NCI-H1048 (cell line): ENCODE measurements at places on chromosomes 13 and 19.

- DNase-seq = no peak
These were observed 427.1 kb downstream of the GPC5 start for GRCh38 chr13:91825516-91825915.

GRCh38 chr19:16375157-16375935, 50.7 kb downstream of the KLF2 start:
- no peak for DNase-seq

DNA sequence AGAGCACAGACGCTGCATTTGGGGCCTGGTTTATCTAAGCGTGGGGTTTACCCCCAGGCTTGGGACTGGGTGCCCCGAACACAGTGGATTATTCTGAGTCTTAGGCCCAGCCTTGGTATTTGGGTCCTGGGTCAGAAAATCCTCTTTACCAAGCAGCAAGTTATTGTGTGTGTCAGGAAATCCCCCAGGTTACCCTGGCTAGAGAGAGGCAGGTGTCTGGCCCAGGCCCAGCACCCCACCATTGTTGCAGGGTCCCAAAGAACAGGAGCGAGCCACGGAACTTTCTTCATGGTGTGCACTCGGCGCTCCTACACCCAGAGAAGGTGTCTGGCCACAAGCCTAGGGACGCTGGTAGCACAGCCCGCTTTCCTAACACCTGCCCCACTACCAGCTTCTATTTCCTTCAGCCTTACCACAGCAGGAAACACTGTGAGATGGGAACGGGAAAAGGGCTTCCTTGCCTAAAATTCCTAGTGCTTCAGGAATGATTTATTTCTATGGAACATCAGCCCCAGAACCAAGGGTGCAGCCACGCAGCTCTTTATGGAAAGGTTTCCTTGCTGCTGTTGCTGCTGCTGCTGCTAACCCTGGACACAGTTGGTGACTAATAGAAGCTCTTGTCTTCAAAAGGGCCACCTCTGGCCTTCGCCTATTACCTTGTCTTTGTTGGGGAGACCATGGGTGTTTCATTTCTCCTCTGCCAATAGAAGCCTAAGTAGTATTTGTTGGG, 7.4 kb upstream of the CDX2 start:
- DNase-seq = no peak

DNA sequence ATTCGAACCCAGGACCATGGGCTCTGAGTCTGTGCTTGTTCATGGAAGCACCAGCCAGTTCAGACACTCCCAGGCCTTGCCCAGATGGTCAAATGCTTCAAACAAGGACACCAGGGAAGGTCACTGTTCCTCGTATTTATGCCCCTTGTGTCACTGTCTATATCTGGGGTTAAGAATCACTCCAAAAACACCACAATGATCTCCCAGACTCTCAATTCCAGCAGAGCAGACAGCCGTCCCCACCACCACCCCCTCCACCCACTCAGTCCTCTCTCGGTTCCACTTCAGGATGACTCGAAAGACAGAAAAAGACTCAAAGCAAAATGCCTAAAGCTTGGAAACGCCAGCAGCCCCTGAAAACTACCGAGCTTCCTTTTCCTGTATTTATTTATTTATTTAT, 79.0 kb downstream of the INSR start:
- DNase-seq = no peak

DNA sequence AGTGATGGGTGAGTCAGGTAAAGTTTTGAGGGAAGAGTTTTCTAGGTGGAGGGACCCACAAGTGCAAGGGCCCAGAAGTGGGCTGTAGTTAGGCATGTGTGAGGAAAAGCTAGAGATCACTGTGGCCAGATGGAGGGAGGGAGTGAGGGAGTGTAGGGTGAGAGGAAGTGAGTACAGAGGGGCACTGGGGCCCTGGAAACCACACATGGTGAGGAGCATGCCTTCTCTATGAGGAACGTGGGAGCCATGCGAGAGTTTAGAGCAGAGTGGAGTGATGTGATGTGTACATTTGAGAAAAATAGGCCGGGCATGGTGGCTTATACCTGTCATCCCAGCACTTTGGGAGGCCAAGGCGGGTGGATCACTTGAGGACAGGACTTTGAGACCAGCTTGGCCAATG, 14.7 kb upstream of the SHKBP1 start:
- no peak for DNase-seq
